ENCODE measurements at places on chromosomes 13 and 19. TPM values are rescaled to one million over a fixed set of nuclear protein-coding genes. Genes with fewer than 3 reads are reported as not detected.

DNA sequence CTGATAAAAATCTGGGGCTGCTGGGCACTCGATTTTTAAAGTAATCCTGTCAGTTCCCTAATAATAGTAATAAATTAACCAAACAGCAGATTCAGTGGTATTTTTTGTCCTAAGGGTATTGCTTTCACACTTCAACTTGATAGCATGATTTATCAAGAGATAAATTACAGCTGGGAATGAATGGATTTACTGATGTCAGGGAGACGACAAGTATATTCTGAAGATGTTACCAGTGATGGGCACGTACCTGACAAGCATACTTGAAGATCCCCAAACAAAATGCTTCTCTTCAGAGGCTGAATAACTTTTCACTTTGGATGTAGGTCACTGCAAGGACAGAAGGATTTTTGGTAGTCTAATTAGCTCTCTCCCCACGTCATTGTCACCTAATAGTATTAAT, 82.0 kb downstream of the OLFM4 start:
- DNase-seq = no peak

DNA sequence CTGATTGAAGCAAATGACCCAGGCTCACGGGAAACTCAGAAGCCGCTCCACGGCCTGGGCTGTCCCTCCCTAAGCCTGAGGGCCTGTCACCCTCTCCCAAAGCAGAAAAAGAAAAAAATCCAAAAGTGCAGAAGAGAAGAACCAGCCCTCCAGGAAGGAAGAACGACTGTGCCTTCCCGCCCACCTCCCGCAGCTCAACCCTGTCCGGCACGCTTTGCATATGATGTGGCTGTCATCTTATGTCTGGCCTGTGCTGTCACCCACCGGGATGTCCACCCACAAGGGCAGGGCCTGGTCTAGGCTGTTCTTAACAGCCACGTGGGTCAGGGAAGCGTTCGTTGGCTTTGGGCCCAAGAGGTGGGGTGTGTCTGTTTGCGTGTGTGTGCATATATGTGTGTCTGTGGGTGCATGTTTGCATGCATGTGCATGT, 13.7 kb downstream of the ZBTB7A start:
- no peak for DNase-seq

DNA sequence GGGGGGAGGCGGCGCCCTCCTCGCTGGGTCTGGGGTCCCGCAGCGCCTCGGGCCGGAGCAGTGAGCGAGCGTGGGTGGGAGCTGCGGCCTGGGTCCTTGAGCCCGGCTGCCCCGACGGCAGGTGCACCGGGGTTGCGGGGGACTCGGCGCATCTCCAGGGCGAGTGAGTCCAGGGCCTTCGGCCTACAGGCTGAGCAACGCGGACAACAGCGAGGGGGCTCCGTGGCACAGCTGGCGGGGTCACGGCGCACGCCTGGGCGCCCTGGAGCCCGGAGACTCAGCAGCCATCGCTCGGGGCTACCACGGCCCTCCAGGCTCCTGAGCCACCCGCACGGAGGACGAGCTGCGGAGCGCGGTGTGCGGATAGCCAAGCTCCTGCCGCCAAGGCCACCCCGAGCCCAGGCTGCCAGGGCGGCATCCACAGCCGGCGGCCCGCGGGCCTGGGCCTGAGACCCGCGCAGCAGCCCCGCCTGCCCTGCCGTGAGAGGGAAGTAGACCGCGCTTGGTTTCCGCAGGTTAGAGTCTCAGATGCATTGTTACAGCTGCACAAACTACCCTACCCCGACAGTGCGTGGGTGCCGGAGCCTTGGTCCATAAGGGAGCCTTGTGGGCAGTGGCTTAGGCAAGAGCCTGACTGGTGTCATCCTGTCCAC, 253.9 kb upstream of the SGCG start:
- DNase-seq = no peak

DNA sequence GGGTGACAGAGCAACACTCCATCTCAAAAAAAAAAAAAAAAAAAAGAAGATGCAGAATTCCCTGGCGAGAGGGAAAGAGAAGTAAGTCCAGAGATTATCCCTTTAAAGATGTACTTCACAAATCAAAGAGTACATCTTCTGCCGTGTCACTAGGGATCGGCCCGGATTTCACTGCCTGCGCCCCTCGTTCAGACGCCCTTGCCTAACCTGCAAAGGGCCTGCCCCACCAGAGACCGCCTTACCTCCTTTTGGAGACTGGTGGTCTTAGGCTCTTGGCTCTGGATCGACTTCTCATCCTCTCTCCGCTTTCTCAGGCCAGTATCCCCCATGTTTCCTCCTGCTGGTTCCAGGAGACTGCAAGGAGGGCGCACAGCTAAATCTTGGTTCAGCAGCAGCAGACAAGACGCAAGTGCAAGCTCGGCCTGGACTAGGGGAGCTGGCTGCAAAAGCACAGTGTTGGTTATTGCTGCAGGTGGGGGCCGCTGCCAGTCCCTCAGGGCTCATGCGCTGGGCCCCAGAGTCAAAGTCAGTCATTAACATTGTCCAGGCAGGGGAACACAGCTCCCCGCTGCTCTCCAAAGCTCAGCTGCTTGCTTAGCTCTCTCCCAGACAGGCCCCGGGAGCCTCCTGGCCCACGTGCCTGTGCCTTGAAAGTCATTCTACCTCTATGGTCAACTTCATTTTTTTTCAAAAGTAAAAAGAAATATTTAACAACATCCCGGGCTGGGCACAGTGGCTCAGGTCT, 1.2 kb downstream of the SLC7A9 start:
- DNase-seq = no peak

- DNase-seq = peak; percentile 10
These were observed at the start of gene GPR12 for GRCh38 chr13:26759907-26760831. Gene GPR12 (minus strand): TSS chr13:26760786. CDS start chr13:26759827, 959 bp downstream.

ZNF829 gene
- total RNA-seq = 5.0 TPM

DNA sequence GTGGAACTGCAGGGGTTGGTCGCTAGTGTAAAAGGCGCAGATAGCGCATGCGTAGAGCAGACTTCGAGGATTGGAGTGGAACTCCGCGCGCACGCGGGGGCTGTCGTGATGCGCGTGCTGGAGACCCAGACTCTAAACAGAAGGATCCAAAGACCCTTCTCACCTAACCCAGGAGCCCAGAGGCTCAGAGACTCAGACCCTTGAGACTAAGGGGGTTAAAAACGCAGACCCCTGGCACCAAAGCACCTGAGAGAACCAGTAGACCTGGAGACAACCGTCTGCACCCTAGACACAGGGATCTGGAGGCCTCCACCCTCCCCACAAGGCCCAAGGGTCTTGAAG, 567 bp upstream of the CTU1 start:
- no peak for DNase-seq

DNA sequence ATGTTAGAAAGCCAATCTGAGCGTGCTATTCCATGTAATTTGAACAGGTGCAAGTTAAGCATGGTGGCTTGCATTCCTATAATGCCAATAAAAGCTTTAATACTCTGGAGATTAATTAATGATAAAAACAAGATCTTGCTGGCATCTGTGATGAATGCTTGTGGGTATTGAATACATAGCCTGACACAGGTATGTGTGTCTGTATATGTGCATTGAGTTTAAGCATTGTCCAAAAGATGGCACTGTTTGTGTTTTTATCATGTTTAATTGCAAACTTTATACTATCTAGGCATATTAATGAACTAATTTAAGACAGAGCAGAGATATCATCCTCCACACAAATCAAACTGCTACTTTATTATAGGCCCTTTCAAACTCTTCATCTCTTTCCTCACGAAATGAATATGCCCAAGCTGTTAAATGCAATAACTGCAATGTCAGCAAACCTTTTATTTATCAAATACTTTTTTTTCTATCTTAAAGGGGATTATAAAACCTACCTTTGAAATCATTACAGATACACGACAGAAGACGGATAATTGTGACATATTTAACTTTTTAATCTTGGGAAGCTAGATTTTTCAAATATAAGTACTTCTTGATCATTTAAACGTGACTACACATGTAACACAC, 86.5 kb downstream of the TNFSF11 start:
- DNase-seq = no peak

- no peak for DNase-seq
These were observed 101.6 kb downstream of the RAP2A start for GRCh38 chr13:97535614-97536013.

ZNF610 gene
- 2.3 TPM for total RNA-seq

GRCh38 chr13:49927755-49928154, 8.4 kb downstream of the SPRYD7 start:
- DNase-seq = no peak

GRCh38 chr13:112902101-112902651, 66.8 kb upstream of the MCF2L start:
- no peak for DNase-seq

GRCh38 chr13:24670961-24671381, 9.2 kb upstream of the ATP12A start:
- peak; percentile 74 for DNase-seq

C19orf67 gene
- not detected for total RNA-seq

GRCh38 chr13:111393221-111393790, 72.9 kb downstream of the TEX29 start:
- no peak for DNase-seq

GRCh38 chr19:4083677-4084546, 17.2 kb upstream of the ZBTB7A start:
- DNase-seq = no peak

SHISA7 gene
- 0.21 TPM for total RNA-seq

LACC1 gene
- 0.47 TPM for total RNA-seq

DNA sequence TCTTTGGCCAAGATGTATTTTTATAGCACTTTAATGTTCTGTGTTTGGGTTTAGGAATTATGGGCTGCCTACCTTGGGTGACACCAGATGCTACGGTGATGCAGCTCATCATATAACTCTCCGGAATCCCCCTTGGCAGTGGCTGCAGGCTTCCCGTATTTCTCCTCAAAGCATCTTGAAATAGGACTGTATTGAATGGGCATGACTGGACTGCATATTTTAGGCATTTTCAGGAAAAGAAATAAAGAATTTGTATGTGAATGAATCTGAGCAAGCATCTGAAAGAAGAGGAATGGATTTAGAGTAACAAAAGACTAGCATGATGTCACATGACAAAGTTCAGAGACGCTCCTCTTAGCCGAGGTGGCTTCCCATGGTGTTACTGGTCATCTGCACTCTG, 70.6 kb downstream of the DGKH start:
- DNase-seq = no peak

GRCh38 chr19:33335446-33335845, 33.1 kb upstream of the CEBPA start:
- no peak for DNase-seq

DNA sequence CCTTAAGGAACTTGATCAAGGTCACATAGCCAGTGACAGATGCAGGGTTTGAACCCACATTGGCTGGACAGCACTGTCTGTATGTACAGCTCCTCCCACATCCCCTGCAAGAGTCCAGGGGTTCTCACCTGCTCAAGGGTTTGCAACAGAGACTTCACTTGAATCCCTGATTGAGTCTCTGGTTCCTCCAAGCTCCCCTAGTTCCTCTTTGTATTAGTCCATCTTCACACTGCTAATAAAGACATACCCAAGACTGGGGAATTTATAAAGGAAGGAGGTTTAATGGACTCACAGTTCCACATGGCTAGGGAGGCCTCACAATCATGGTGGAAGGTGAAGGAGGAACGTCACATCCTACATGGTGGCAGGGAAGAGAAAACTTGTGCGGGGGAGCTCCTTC, 72.8 kb upstream of the CLDN10 start:
- DNase-seq = no peak

PEG3 gene
- 353 TPM for total RNA-seq

- DNase-seq = no peak
These were observed at the start of gene DCT for GRCh38 chr13:94479616-94480015. Gene DCT (minus strand): TSS chr13:94479682. CDS start chr13:94479255, 427 bp downstream.

DNA sequence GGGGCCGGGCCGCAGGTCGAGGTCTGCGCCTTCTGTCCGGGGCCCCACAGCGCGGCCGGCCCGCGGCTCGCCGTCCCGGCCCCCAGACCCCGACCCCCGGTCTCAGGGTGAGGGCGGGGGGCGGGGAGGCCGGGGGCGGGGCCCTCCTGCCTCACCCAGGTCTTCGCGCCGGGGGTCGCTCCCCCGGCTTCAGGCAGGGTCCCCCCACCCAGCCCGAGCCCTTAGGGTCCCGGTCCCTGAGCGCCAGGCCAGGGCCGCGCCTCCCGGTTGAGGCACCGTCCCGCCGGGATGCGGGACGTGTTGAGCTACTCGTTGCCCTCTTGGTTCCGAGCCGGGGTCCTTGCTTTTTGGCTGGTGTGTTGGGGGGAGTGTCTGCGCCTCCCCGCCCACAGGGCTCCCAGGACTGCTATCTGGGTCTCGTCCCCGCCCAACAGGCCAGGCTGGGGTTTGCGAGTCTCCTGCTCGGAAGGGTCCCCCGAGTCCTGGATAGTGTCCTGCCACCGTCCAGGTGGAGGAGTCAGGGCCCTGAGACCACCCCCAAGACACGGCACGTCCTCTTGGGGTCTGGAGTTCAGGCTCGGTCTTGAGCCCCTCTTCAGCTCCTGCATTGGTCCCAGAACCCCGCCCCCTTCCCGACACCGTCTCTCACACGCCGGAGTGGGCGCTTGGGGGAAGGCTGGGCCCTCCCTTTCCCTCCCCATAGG, 452 bp downstream of the PIAS4 start:
- DNase-seq = peak; percentile 47

SLC10A2 gene
- total RNA-seq = not detected

DNA sequence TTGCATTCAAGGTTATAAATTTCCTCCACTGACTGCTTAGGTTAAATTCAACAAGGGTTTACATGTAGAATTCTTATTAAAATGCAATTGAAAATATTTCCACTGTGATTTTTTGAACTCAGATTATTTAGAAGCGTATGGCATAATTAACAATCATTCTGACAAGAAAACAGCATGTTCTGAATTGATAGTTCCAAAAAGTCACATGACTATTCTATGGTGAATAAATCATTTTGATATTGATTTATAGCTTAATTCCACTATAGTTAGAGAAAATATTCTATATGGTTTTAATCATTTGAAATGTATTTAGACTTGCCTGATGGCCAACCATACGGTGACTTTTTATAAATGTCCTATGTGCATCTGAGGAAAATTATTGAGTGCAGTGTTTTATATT, 3.0 kb downstream of the ZNF577 start:
- DNase-seq = no peak

GRCh38 chr13:25174304-25174703, 2.2 kb upstream of the AMER2 start:
- peak; percentile 57 for DNase-seq

DNA sequence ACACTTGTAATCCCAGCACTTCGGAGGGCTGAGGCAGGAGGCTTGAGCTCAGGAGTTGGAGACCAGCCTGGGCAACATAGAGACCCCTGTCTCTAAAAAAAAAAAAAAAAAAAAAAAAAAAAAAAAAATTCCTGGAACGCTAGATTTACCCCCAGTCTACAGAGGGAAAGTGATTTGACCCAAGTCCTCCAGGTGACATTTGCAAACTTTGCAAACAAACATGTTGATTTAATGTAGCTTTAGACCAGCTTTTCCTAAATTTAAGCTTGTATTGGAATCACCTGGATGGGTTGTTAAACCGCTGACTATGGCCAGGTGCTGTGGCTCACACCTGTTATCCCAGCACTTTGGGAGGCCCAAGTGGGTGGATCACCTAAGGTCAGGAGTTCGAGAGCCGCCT, 8.4 kb downstream of the CPT1C start:
- no peak for DNase-seq
